Uterus (tissue), 4 donors: ENCODE measurements at places on chromosomes 3 and 15. TPM values are rescaled to one million over a fixed set of nuclear protein-coding genes. Genes with fewer than 3 reads are reported as not detected.
A peak's percentile ranks its signal among the peaks of the same experiment; 100 is the strongest.

DNA sequence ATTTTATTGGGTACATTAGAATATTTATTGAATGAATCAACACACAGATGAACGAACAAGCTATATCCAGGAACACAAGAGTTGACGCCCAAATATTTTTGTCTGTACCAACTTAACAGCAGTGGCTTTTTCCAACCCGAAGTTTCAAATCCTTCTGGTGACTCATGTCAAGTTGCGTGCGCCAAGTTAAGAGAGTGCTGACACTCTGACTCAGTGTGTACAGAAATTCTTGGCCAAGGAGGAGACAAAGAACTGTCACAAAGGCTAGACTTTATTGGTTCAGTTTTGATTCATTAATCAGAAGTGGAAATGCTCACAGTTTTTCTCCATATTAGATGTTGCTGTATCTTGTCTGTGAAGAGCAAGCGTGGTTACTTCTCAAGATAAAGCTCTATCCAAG lies 59.6 kb upstream of the TSC22D2 start:
- H3K27ac ChIP-seq, result no peak overlapping the region
- no peaks in the 10 kb centered on the region for H3K36me3 ChIP-seq
- no peak overlapping the region for H3K4me3 ChIP-seq
- no peaks in the 10 kb centered on the region for H3K4me1 ChIP-seq
- no peak for DNase-seq

- no peaks in the 10 kb centered on the region for H3K4me1 ChIP-seq
- H3K27me3 ChIP-seq, result no peaks in the 10 kb centered on the region
- peak; percentile 87 for DNase-seq
- H3K4me3 ChIP-seq, result no peak overlapping the region
- no peaks in the 10 kb centered on the region for H3K36me3 ChIP-seq
- no peak overlapping the region for H3K27ac ChIP-seq
Measured at GRCh38 chr15:52100807-52101442, 11.7 kb downstream of the BCL2L10 start.

DNA sequence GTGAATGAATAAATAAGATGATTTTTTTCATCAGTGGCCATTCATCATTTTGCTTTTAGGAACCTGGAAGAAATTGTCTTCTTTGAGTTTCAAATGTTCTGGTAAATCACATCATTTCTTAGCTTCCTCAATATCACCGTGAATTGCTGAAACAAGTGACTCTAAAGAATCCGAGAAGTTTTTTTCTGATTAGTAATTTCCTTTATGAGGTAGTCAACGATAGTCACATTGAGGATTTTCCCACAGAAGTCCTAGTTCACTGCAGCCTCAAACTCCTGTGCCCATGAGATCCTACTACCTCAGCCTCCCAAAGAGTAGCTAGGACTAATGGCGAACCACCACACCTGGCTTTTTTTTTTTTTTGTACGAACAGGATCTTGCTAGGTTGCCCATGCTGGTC lies 3.6 kb upstream of the TMPRSS7 start:
- no peak overlapping the region for H3K4me3 ChIP-seq
- no peaks in the 10 kb centered on the region for H3K36me3 ChIP-seq
- DNase-seq, result no peak
- H3K27ac ChIP-seq, result no peak overlapping the region
- no peaks in the 10 kb centered on the region for H3K4me1 ChIP-seq

GRCh38 chr3:123372686-123373473 lies 76.0 kb downstream of the ADCY5 start:
- no peaks in the 10 kb centered on the region for H3K27me3 ChIP-seq
- H3K36me3 ChIP-seq, result no peaks in the 10 kb centered on the region
- H3K4me1 ChIP-seq, result no peaks in the 10 kb centered on the region
- DNase-seq, result no peak

Gene ROPN1B
- total RNA-seq, result not detected
